ENCODE measurements at places on chromosomes 2 and 18.

GRCh38 chr2:55269645-55269990, 587 bp upstream of the MTIF2 start:
- no peak overlapping the region for H3K27ac ChIP-seq
- H3K4me1 ChIP-seq: no peaks in the 10 kb centered on the region
- no peaks in the 10 kb centered on the region for H3K27me3 ChIP-seq
- H3K36me3 ChIP-seq: no peaks in the 10 kb centered on the region
- H3K4me3 ChIP-seq: peak overlapping the region; percentile 92
- no peak for DNase-seq

GRCh38 chr2:1437537-1437936, 24.3 kb downstream of the TPO start:
- H3K4me1 ChIP-seq: no peaks in the 10 kb centered on the region
- DNase-seq: no peak
- no peak overlapping the region for H3K27ac ChIP-seq
- no peak overlapping the region for H3K4me3 ChIP-seq
- no peaks in the 10 kb centered on the region for H3K27me3 ChIP-seq
- no peaks in the 10 kb centered on the region for H3K36me3 ChIP-seq

- no peak overlapping the region for H3K4me3 ChIP-seq
- DNase-seq: peak; percentile 63
- peak overlapping the region; percentile 95 for H3K27ac ChIP-seq
- no peaks in the 10 kb centered on the region for H3K27me3 ChIP-seq
Observed at GRCh38 chr2:226187156-226187555, 612.5 kb downstream of the IRS1 start.

DNA sequence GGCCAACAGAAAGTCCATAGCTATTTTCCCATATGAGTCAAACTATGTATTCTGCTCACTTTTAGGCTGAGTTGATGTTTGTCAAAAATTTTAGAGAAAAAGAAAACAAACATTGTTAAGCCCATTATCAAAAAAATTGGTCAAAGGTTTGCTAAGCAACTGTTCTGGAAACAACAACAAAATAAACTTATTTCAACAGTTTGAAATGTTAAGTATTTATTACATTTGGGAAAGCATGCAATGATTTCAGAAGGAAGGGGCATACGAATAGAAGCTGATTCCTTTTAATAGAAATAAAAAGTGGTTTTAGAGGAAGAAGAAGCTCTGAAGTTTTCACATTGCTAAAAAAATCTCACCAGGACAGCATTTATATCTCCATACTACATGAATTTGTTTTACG, 1837.5 kb upstream of the CELF4 start:
- H3K4me3 ChIP-seq: no peak overlapping the region
- H3K4me1 ChIP-seq: no peaks in the 10 kb centered on the region
- no peaks in the 10 kb centered on the region for H3K36me3 ChIP-seq
- no peak overlapping the region for H3K27ac ChIP-seq
- no peaks in the 10 kb centered on the region for H3K27me3 ChIP-seq

DNA sequence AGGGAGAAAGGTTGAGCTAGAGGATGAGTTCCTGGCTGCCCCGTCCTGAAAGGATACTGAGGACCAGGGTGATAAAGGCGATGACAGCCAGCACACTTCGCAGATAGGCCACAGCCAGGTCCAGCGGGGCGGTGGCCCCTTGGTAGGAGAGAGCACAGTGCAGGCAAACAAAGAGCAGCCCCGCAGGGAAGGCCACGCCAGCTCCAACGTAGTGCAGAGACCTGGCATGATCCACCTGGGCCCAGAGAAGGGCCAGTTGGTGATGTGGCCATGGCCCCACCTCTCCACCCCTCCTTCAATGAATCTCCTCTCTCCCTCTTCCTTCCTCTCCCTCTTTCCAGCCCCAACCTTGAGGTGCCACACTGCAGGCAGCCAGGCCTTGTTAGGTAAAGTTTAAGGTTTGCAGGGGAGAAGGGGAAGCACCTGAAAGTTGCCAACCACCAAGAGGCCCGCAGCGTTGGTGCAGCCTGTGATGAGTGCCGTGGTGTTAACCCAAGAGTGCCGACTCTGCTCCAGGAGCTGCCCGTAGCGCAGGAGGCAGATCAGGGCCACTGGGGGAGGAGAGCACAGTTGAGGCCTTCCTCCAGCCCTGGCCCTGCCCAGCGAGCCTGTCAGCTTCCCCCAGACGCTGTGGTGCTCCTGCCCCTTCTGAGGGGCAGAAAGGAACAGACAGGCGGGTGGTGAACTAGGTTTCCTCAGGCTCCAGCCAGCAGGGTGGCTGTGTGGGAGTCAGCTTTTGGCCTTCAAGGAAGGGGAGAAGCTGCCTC, 2.8 kb downstream of the TMEM150A start:
- H3K27me3 ChIP-seq: no peaks in the 10 kb centered on the region
- DNase-seq: no peak
- H3K4me3 ChIP-seq: no peak overlapping the region
- no peak overlapping the region for H3K27ac ChIP-seq

- no peak for DNase-seq
- H3K4me3 ChIP-seq: no peak overlapping the region
- no peaks in the 10 kb centered on the region for H3K27me3 ChIP-seq
- H3K4me1 ChIP-seq: no peaks in the 10 kb centered on the region
Observed at GRCh38 chr2:53903011-53903410, 43.2 kb upstream of the GPR75 start.

- H3K36me3 ChIP-seq: no peaks in the 10 kb centered on the region
- peaks cover 6% of the 10 kb centered on the region for H3K4me1 ChIP-seq
- H3K27ac ChIP-seq: no peak overlapping the region
- no peak for DNase-seq
Observed at GRCh38 chr2:71789556-71790204, 336.3 kb downstream of the DYSF start.

GRCh38 chr2:67050622-67051021, 346.5 kb upstream of the ETAA1 start:
- no peak overlapping the region for H3K4me3 ChIP-seq
- H3K4me1 ChIP-seq: no peaks in the 10 kb centered on the region
- peak; percentile 28 for DNase-seq
- H3K27ac ChIP-seq: no peak overlapping the region
- no peaks in the 10 kb centered on the region for H3K36me3 ChIP-seq
- no peaks in the 10 kb centered on the region for H3K27me3 ChIP-seq

DNA sequence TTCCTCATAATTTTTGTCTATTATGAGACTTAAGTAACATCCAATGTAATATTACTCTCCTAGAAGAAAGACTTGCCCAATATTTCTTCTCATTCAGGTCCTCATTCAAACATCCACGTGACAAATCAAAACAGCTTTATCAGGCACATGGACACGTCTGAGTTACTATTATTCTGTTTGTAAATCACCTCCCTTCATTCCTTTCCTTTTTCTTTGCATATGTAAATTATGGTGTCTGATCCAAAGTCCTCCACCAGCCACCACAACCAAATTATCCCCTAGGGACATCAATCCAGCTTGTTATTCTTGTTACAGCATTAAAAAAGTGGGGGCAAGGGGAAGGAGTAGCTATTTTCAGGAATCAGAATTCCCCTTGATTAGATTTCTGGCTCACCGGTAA, 7.1 kb downstream of the TMEM163 start:
- peaks cover 12% of the 10 kb centered on the region for H3K27me3 ChIP-seq
- H3K4me3 ChIP-seq: no peak overlapping the region
- no peak overlapping the region for H3K27ac ChIP-seq
- no peaks in the 10 kb centered on the region for H3K36me3 ChIP-seq
- H3K4me1 ChIP-seq: no peaks in the 10 kb centered on the region

- DNase-seq: no peak
- H3K27me3 ChIP-seq: no peaks in the 10 kb centered on the region
- H3K36me3 ChIP-seq: no peaks in the 10 kb centered on the region
- no peak overlapping the region for H3K4me3 ChIP-seq
- H3K4me1 ChIP-seq: no peaks in the 10 kb centered on the region
Observed at GRCh38 chr2:238843476-238843875, 4.4 kb upstream of the TWIST2 start.

DNA sequence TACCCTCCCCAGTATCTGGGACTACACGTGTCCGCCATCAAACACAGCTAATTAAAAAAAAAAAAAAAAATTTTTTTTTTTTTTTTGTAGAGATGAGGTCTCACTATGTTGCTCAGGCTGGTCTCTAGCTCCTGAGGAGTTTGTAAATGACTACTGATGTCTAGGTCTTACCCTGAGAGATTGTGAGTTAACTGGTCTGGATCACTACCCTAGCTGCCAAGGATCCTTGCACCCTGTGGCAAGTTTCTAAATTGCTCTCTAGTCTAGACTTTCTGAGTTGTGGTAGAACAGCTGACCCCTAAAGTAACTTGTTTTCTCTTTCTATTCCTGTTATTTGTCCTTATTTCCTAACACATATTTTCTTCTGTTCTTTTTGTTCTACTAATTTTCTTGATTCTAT, 44.5 kb downstream of the ABHD3 start:
- no peaks in the 10 kb centered on the region for H3K36me3 ChIP-seq
- no peak overlapping the region for H3K27ac ChIP-seq
- no peaks in the 10 kb centered on the region for H3K4me1 ChIP-seq
- no peak for DNase-seq
- H3K4me3 ChIP-seq: no peak overlapping the region

DNA sequence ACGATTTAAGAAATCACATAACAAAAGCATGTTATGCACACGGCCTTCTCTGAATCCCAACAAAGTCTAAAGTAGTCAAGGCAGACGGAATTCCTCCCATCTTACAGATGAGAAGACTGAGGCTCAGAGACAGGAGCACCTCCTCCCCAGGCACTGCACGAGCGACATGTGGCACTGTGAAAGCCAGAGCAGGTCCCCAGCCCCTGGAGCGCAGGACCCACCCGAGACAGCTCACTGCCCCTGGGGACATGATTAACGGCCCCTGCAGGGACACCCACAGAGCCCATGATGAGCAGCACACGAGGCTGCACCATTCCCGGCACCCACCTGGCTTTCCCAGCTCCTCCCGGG, 53.6 kb downstream of the EIPR1 start:
- no peaks in the 10 kb centered on the region for H3K36me3 ChIP-seq
- no peak for DNase-seq
- no peaks in the 10 kb centered on the region for H3K4me1 ChIP-seq
- no peak overlapping the region for H3K4me3 ChIP-seq
- no peaks in the 10 kb centered on the region for H3K27me3 ChIP-seq
- no peak overlapping the region for H3K27ac ChIP-seq

GRCh38 chr2:109280804-109281203, 151.8 kb downstream of the SH3RF3 start:
- H3K27ac ChIP-seq: no peak overlapping the region
- no peaks in the 10 kb centered on the region for H3K36me3 ChIP-seq
- DNase-seq: no peak
- peaks cover 14% of the 10 kb centered on the region for H3K4me1 ChIP-seq

DNA sequence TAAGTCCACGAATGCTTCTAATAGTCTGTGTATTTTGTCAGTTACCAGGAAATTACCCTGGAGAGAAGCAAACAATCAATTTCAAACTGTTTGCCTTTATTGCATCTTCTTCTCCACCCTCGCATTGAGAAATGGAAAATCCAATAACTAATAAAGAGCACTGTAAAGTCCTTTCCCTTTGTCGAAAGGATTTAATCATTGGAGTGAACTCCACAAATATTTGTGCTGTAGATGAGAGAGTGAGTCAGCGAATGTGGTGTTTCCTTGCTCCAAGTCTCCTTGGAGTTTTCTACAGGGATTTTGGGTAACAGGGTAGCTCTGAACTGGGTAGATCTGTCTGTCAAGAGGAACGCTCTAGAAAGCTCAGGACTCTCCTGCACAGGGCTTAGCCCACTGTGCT, 240.2 kb downstream of the KCNS3 start:
- DNase-seq: peak; percentile 39
- H3K27ac ChIP-seq: no peak overlapping the region
- H3K27me3 ChIP-seq: no peaks in the 10 kb centered on the region
- H3K4me1 ChIP-seq: peaks cover 8% of the 10 kb centered on the region
- H3K4me3 ChIP-seq: no peak overlapping the region

- H3K36me3 ChIP-seq: peaks cover 2% of the 10 kb centered on the region
- no peaks in the 10 kb centered on the region for H3K27me3 ChIP-seq
- no peak overlapping the region for H3K27ac ChIP-seq
- no peak overlapping the region for H3K4me3 ChIP-seq
- H3K4me1 ChIP-seq: peaks cover 4% of the 10 kb centered on the region
- no peak for DNase-seq
Observed at GRCh38 chr2:201401815-201402214, 44.7 kb upstream of the FLACC1 start.

DNA sequence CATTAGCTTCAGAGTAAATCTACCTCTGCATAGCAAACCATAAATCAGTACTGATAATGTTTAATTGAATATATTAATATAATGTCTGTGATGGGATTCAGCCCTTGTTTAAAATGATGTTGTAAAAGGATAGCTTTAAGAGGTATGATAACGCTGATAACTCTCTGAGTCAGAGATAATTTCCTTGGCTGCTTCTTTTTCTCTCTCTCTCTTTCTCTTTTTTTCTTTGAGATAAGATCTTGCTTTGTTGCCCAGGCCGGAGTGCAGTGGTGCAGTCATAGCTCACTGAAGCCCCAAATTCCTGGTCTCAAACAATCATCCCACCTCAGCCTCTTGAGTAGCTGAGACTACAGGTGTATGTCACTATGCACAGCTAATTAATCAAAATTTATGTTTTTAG, 35.7 kb downstream of the CDH7 start:
- H3K36me3 ChIP-seq: no peaks in the 10 kb centered on the region
- no peak for DNase-seq
- no peak overlapping the region for H3K4me3 ChIP-seq
- H3K27ac ChIP-seq: no peak overlapping the region
- no peaks in the 10 kb centered on the region for H3K4me1 ChIP-seq

GRCh38 chr2:170974304-170974993, 45.4 kb downstream of the GORASP2 start:
- no peak overlapping the region for H3K27ac ChIP-seq
- no peak overlapping the region for H3K4me3 ChIP-seq
- DNase-seq: peak; percentile 24
- no peaks in the 10 kb centered on the region for H3K4me1 ChIP-seq
- no peaks in the 10 kb centered on the region for H3K36me3 ChIP-seq

- H3K36me3 ChIP-seq: no peaks in the 10 kb centered on the region
- H3K27ac ChIP-seq: no peak overlapping the region
- no peaks in the 10 kb centered on the region for H3K4me1 ChIP-seq
- H3K27me3 ChIP-seq: no peaks in the 10 kb centered on the region
Observed at GRCh38 chr2:166784296-166784946, 103.9 kb upstream of the XIRP2 start.

- no peak overlapping the region for H3K27ac ChIP-seq
- peaks cover 3% of the 10 kb centered on the region for H3K36me3 ChIP-seq
- H3K4me3 ChIP-seq: no peak overlapping the region
- DNase-seq: peak; percentile 89
Observed at GRCh38 chr18:55256226-55256928, 297.1 kb upstream of the CCDC68 start.

- no peaks in the 10 kb centered on the region for H3K36me3 ChIP-seq
- no peaks in the 10 kb centered on the region for H3K27me3 ChIP-seq
- DNase-seq: no peak
- H3K4me1 ChIP-seq: no peaks in the 10 kb centered on the region
- H3K27ac ChIP-seq: no peak overlapping the region
Observed at GRCh38 chr2:150630587-150631235, 143.2 kb upstream of the RND3 start.

DNA sequence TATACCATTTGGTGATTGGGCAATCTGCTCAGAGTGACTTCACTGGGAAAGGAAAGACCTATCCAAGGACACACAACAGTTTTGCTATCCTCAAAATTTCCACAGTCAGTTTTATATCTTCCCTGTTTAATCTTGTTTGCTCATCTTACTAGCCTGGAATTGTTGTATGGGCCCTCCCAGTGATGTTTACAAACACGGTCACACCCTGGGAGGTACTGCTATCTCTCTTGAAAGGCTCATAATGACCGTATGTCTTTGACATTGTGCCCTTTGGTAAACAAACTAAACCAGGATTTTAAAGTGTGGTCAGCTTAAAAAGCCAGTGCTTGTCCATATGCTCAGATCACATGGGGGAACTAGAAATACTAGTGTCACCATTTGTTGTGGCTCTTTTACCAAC, 277.0 kb downstream of the CDH2 start:
- H3K27ac ChIP-seq: no peak overlapping the region
- no peak for DNase-seq
- no peaks in the 10 kb centered on the region for H3K27me3 ChIP-seq
